ENCODE measurements at places on chromosomes 4 and X.

GRCh38 chr4:166460769-166461550, 587.9 kb downstream of the TLL1 start:
- DNase-seq, result no peak

GRCh38 chr4:5409972-5410618, 298.3 kb downstream of the EVC2 start:
- DNase-seq, result no peak

GRCh38 chrX:41542536-41542935, 95.4 kb downstream of the NYX start:
- DNase-seq, result no peak

DNA sequence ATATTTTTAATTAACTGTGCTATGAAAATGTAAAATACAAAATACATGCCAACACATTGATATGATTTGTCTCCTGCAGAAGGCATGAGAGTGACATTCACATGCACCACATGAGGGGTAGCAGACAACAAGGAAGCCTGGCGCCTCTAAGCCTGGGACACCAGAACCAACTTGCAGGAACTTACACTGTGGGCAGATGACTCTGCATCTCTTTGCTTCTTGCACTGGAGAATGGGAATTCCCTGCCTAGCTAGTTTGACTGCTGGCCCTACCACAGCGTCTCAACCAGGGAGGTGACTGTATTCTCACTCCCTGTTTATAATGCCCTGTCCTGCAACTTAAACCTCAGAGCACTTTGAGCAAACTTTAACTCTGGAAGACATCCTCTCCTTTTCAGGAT, 40.5 kb downstream of the PAGE2 start:
- no peak for DNase-seq

GRCh38 chrX:15785176-15785750, 5.0 kb upstream of the ZRSR2 start:
- no peak for DNase-seq

GRCh38 chr4:21410372-21410771, 538.2 kb downstream of the KCNIP4 start:
- no peak for DNase-seq

- DNase-seq, result no peak
These were observed 501 bp downstream of the ZNF518B start for GRCh38 chr4:10456595-10457254.

- DNase-seq, result no peak
These were observed 52.4 kb downstream of the ENPP6 start for GRCh38 chr4:184165291-184165690.

DNA sequence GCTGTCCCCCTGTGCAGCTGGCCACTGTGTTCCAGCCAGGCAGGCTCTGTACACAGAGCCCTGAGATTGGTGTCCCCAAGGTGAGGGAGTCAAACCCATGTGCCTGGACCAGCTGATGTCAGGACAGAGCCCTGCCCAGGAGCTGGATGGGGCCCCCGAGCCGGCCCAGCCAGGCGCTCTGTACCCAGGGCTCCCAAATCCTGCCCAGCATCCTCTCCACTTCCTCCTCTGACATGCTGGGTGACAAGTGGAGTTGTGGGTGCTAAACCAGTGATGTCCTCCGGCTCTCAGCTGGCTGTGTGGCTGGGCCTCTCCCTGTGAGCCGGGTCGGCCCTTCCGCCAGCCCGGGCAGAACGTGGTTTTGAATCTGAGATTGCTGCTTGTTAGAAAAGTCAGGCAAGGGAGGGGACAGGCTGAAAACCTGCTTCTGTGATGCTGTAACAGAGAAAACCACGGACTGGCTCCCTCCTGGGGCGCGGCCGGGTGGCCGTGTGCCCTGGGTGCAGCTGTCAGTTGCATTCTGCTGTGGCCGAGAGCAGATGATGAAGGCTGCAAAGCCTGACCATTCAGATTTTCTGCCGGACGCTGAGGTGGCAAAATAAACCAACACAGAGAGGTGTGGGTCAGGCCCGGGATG, 7.9 kb upstream of the CPLX1 start:
- DNase-seq, result no peak

DNA sequence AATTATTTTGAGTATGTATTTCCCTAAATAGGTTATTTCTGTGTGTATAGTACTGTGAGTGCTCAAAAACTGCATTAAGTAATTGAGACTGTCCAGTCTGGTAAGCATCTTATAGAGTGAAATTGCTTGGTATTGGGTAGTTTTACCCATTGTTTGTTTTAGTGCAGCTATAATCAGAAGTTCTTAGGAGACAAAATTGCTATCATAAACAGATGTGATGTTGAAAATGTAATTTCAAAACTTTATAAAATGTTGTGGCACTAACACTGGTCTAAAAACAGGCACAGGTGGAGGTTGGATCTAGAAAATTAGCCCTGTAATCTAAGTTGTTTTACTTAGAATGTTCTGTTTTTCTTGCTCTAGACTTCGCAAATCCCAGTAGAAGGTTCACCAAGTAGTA, 46.8 kb downstream of the RAPGEF2 start:
- no peak for DNase-seq

DNA sequence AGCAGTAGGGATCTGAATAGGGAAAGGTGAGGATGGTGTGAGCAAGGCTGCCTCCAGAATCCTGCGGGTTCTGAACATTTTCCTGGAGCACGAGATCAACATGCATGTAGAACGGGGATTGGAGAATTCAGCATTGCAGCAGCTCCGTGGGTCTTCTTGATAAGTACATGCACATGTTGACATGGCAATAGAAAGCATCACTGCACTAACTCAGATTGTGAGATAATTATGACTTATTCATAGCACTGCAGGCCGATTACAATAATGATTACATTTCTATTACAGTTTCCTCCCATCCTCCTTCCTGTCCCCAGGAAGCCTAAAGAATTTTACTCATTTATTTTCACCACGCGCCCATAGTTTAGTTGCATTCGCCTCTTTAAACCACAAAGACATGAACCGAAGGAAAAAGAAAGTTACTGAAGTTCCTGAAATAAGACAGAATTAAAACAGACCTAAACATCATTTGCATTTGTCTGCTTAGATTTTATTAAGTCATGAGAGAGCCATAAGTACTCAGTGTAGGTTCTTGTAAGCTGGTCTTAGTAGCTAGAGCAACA, 61.3 kb upstream of the ARX start:
- DNase-seq, result no peak

- DNase-seq, result no peak
These were observed 283.6 kb downstream of the GALNTL6 start for GRCh38 chr4:172096786-172097185.

DNA sequence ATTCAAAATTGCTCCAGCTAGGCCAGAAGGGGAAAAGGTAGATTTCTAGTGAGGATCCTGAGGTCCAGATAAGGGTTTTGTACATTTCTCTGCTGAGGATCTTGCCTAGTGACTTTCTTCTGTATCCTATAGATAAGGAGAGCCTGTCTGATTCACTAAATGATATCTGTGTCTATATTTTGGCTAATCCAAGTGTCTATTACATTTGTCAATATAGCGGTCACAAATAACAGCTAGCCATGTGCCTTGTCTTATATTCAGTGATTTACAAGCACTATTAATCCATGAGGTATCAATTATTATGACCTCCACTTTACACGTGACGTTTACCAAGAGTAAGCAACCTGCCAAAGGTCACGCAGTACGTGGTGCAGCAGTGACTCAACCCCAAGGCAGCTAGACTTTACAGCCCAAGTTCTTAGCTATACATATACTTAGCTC, 41.6 kb downstream of the TMEM165 start:
- peak; percentile 30 for DNase-seq

- no peak for DNase-seq
These were observed 513.8 kb upstream of the FAM241A start for GRCh38 chr4:111631215-111631999.

DNA sequence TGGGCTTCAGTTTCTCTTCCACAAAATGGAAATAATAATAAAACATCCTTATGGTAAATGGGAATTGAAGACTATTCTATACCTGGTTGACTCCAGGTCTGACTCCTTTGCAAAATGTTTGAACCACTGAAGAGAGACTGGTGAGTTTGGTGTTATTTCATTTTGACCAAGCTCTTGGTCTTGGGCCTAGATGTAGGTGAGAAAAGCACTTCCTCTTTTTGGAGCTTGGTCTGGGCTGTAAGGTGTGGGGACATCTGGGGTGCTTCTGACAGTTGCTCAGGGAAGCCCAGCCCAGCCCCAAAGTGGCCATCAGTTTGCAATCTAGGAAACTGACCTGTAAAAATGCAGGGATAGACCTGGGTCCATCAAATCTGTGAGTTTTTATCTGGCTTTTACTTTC, 26.8 kb upstream of the SOD3 start:
- DNase-seq, result no peak

- no peak for DNase-seq
These were observed 81.6 kb downstream of the BANK1 start for GRCh38 chr4:101871962-101872676.

- no peak for DNase-seq
These were observed 11.0 kb downstream of the BCOR start for GRCh38 chrX:40086569-40087335.

DNA sequence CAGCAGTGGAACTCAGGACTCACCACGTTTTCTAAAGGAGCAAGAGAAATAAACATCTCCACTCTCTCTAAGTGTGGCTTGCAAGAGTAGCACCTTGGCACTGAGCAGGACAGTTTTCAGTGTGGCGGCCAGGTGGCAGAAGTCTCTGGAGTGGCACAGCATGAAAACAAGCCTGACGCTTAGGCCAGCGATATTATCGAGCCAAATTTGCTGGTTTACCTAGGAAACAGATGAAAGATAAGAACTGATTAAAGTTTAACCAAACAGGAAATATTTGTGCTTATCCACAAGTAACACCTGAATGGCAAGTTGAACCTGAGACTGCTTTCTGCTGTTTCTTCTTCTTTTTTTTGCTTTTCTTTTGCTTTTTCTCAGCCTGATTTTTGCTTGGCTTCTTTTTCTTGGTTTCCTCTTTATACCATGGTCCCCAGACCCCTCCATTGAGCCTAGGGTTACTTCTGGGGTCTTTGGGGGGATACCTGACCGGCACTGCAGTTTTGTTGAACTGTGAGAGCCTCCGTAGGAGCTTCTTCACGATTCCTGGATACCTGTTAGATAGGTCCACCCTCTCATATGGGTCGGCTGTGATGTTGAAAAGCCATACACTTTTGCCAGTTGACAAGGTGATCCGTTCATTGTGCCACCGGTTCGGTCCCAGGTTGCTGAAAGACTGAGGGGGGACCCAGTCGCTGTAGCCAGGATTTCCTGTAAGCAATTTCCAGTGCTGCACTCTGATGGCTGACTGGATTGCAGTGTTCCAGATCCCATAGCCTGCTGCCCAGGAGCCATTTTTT, 77.3 kb downstream of the ARSJ start:
- DNase-seq, result no peak

- DNase-seq, result no peak
These were observed 286.7 kb upstream of the TENM3 start for GRCh38 chr4:181956512-181956911.

GRCh38 chr4:74218201-74218600, 60.3 kb downstream of the MTHFD2L start:
- no peak for DNase-seq

DNA sequence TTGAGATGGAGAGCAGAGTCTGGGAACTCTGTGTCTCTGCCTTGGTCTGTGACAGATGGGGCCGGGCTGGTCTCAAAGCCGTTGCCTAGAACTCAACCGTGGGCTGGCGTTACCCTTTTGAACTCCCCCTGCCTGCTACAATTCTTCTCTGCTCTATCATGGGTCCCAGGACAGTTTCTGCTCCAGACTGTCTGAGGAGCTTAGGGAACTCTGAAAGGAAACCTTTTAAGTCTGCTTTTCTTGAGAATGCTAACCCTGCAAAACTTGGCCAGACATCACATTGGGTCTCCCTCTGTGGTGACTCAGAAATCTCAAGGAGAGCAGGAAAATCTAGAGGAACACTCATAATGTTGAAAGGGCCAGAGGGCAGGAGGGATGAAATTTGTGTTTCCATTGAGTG, 240.6 kb downstream of the CBR4 start:
- DNase-seq, result no peak

DNA sequence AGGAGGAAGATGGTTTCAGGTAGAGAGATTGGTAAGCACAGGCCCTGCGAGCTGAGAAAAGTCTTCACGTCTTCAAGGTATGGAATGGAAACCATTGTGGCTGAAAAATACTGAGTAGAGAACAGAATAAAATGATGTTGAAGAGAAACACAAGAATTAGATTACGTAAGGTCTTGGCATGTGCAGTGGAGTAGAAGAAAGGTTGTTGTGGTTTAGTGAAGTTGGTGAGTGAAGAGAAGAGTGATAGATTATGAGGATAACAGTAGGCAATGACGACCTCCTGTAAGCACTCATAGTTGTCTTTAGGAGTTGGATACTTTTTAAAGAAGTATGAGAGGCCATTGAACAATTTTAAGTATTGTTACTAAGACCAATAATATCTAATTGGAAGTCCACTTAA, 642.6 kb downstream of the PCDH7 start:
- no peak for DNase-seq

GRCh38 chr4:109389369-109390114, 44.1 kb upstream of the SEC24B start:
- no peak for DNase-seq

DNA sequence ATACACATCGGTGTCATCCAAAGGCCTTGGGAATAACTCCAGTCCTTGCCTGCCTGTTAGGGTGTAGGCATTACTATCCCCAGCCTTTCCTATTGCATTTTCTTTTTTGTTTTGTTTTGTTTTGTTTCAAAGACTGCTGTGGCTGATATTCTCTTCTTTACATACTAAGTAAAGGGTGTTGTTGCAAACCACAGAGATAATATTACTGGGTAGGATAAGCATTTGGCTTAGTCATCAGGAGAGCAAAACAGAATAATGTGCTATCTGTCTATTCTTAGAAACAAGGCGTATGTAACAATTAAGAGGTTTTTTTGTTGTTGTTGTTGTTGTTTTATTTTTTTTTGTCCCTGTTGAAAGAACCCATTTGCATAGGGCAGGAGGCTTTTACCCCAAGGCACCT, 41.8 kb downstream of the UGT2B28 start:
- no peak for DNase-seq

DNA sequence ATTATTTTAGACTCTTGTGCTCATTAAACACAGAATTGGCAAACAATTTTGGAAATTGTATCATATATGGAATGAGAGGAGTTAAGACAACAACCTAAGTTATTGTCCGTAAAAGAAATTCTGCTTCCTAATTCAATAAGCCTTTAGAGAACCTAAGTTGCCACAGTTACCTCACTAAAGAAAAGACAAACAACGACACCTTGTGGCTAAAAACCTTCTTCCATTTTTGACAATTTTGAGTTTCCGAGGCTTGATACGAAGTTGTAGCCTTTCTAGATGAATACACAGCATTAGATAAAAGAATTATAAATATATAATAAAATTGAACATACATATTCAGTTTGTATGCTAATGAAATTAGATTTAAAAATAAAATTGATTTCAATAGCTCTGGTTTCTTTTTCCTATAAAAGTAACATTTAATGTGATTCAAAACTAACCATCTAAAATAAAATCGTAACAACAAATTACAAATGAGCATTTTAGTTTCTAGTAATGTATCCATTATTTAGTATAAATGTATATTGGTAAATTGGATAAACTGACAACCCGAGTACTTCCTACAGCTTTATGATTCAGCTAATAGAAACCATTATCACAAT, 275.1 kb downstream of the GPM6A start:
- peak; percentile 22 for DNase-seq

- no peak for DNase-seq
These were observed 201.8 kb upstream of the GK2 start for GRCh38 chr4:79609817-79610216.

GRCh38 chr4:128583753-128584712, 225.5 kb upstream of the JADE1 start:
- no peak for DNase-seq

Measured in CMK (cell line).